ENCODE measurements at places on chromosomes 11 and 22.
A peak's percentile ranks its signal among the peaks of the same experiment; 100 is the strongest.

- no peak for DNase-seq
Observed at GRCh38 chr22:44314425-44315067, 1.8 kb upstream of the SHISAL1 start.

- DNase-seq: no peak
Observed at GRCh38 chr11:6481924-6482275, 599 bp downstream of the TIMM10B start.

- DNase-seq: no peak
Observed at GRCh38 chr11:29755474-29755873, 261.4 kb downstream of the KCNA4 start.

GRCh38 chr11:37612146-37612545, 1014.1 kb upstream of the RAG2 start:
- DNase-seq: no peak

- DNase-seq: no peak
Observed at GRCh38 chr11:45385844-45386243, 99.7 kb upstream of the SYT13 start.

GRCh38 chr11:60165538-60165937, 17.3 kb downstream of the MS4A6A start:
- DNase-seq: no peak

- no peak for DNase-seq
Observed at GRCh38 chr11:109036011-109036410, 371.1 kb downstream of the DDX10 start.

DNA sequence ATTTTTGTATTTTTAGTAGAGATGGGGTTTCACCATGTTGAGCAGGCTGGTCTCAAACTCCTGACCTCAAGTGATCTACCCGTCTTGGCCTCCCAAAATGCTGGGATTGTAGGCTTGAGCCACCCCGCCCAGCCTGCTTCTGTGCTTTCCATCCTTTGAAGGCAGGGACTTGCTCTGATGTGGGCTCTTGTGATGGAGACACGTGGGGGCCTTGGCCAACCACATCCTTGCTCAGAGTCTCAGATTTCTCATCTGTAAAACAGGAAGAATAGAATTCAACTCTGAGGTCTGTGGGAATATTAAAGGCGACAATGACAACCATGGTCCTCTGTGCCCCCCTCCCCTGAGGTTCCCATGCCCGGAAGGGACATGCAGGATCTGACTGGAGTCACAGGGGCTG, 3.8 kb upstream of the GGA1 start:
- no peak for DNase-seq

DNA sequence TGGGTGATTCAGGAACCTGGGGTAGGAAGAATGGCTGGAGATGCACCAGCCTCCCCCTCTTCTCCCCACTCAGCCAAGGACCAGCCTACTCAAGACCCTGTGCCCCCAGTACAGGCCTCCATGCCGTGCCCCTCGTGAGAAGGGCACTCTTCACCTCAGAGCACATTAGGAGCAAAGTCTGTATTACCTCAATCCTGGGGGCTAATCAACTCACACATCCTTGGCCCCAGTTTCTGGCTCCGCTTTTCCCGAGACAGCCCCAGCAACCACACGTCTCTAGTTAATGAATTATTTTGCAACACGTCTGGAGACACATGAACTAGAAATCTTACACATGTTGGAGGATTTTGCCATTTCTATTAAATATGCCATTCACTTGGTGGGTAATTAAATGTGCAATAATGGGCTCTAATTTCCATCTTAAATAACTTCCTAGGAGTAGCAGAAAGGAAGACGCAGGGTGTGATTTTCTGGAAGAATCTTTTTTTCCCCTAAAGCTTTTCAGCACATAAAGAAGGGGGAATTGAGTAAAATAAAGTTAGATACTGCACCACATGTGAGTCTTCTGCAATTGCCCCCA, 63.0 kb downstream of the TMPRSS5 start:
- no peak for DNase-seq

DNA sequence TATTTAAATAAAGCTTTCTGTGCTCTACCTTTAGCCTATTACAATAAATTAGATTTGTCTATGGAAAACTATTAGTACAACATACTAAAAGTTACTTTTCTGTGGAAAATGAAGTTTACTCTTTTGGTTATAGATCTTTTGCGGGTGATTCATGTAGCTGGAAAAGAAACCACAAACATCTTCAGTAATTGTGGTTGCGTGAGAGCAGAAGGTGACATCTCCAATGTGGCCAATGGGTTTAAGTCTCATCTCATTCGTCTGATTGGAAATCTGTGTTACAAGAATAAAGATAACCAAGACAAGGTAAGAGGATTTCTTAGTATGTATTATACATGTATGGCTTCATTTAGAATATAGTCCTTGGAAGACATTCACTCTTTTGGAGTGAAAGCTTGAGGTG, 68.6 kb downstream of the ATXN10 start:
- no peak for DNase-seq

DNA sequence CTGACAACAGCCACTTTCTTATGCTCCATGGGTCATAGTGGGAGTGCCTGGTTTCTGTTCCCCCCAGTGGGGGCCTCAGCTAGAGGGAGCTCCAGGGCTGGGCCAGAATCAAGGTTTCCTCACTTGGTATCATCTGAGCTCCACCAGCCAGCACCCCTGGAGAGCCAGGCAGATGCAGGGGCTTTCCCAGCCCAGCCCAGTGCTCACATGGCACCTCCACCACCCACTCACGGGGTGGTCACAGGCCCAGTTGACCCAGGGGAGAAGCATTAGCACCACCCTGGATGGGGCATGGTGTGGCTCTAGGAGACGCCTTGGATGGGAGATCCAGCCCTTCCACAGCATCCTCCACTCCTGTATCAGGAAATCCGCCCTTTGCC, 24.1 kb upstream of the WNT7B start:
- peak; percentile 52 for DNase-seq

- no peak for DNase-seq
Observed at GRCh38 chr22:28949788-28950187, 66.4 kb downstream of the ZNRF3 start.

- no peak for DNase-seq
Observed at GRCh38 chr11:134663506-134664313, 251.7 kb upstream of the B3GAT1 start.

DNA sequence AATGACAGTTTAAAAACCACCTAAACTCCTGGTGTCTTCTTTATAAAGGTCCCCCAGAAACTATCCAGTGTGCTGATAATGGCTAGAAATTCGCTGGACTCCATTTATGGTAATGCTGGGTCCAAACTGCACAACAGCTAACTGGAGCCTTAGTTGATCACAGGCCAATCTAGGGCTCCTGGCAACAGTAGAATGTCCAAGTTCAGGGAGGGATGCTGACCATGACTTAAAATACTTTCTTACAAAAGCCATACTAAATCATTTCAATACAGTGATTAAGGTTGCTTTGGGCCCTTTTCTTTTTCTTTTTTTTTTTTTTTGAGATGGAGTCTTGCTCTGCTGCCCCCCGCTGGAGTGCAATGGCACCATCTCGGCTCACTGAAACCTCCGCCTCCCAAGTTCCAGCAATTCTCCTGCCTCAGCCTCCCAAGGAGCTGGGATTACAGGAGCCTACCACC, 14.5 kb upstream of the GAB2 start:
- DNase-seq: no peak

DNA sequence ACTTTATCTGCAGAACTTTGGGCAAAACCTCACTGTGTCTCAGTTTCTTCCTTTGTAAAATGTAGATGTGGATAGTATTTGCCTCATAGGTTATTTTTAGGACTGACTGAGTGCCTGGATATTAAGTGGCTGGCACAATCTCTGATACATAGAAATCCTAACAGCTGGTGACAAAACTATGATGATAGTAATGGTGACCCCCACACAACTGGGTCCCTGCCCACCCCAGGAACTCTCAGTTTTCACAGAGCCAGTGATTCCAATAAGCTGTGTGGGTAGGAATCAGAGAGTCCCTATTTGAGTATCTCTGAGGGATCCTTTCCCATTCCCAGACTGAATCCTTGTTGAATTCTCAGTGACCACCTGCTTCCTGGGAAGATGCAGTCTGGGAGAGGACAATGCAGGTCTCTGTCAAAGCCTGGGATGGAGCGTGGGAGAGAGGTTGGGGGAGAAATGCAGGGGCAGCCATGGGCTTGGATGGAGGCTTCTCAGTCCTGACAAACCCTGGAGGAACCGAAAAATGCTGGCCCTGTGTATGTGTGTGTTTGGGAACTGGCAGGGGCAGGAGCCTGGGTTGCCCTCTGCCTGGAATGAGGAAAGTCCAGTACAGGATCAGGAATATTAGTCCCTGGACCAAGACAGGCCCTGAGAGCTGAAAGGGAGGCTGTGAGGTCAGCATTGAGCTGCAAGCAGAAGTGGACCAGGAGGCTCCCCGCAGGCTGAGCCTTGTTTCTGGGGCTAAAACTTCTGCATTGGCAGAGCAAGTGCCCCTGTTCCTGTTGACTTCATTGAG, 6.1 kb upstream of the P2RY6 start:
- no peak for DNase-seq

DNA sequence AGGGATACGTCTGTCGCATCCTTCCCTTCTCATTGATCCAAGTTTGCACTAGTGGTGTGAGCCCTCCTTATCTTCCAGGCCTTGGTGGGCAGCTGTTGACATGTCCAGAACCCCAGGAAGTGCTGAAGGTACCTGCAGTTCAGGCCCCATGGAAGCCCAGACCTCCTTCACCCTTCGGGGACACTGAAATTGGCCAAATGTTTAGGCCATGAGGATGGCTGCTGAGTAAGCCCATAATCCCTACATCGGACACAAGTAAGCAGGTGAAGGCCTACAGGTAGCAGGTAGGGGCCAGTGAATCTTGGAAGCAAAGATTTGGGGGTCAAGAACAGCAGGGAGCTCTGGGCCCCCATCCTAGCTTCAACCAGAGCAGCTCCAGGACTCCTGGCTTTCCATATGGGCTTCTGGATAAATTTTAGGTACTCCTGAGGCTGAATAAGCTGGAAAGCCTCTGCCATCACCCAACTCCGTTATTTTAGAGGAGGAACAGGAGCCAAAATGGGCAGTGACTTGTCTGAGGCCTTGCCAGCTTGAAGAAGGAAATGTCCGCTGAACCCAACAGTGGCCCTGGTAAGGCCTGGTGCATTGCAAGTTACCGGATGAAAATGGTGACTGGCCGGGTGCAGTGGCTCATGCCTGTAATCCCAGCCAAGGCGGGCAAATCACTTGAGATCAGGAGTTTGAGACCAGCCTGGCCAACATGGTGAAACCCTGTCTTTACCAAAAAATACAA, 45.2 kb downstream of the MORC2 start:
- no peak for DNase-seq

GRCh38 chr11:282171-282570, 4.0 kb downstream of the NLRP6 start:
- DNase-seq: no peak

- no peak for DNase-seq
Observed at GRCh38 chr11:2844116-2844842, 41.3 kb downstream of the CDKN1C start.

- no peak for DNase-seq
Observed at GRCh38 chr22:32691101-32691500, 110.4 kb upstream of the TIMP3 start.

- DNase-seq: no peak
Observed at GRCh38 chr11:92697461-92698312, 271.8 kb upstream of the MTNR1B start.

Data from RWPE2 (cell line).